ENCODE measurements at places on chromosomes 12 and 14.
A peak's percentile ranks its signal among the peaks of the same experiment; 100 is the strongest.

DNA sequence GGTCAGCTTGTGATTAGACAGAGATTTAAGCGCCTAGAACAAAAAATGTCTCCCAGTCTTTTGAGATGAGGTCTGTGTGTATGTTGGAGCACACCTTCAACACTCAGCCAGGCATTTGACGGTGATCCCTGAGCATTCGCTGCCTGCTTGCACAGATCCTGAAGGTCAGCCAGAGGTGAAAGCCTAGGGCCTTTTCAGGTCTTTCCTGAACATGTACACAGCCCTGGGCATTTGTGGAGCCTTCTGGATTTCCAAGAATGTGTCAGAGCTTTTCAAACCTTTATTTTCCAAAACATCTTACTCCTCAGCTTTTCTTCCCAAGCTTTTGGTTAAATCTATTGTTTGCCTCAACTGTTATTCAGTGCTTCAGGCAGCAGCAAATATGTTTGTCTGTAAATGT is 59.1 kb upstream of the AMN start:
- DNase-seq = no peak

DNA sequence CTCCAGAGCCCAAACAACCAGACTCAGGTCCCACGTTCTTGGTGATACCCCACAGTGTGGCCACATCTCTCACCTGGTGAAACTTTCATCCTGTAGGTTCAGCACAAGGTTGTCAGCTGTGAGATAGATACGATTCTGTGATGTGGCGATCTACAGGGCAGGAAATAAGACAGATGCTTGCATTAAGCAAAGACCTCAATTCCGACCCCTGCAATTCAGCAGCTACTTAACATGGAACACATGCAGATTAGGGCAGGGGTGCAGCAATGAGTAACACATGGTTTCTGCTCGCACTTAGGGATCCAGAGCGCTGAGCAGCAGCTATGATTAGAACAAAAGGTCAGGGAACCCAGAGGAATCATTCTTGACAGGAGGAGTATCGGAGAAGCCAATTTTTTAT is 4.1 kb downstream of the PHB2 start:
- no peak for DNase-seq

DNA sequence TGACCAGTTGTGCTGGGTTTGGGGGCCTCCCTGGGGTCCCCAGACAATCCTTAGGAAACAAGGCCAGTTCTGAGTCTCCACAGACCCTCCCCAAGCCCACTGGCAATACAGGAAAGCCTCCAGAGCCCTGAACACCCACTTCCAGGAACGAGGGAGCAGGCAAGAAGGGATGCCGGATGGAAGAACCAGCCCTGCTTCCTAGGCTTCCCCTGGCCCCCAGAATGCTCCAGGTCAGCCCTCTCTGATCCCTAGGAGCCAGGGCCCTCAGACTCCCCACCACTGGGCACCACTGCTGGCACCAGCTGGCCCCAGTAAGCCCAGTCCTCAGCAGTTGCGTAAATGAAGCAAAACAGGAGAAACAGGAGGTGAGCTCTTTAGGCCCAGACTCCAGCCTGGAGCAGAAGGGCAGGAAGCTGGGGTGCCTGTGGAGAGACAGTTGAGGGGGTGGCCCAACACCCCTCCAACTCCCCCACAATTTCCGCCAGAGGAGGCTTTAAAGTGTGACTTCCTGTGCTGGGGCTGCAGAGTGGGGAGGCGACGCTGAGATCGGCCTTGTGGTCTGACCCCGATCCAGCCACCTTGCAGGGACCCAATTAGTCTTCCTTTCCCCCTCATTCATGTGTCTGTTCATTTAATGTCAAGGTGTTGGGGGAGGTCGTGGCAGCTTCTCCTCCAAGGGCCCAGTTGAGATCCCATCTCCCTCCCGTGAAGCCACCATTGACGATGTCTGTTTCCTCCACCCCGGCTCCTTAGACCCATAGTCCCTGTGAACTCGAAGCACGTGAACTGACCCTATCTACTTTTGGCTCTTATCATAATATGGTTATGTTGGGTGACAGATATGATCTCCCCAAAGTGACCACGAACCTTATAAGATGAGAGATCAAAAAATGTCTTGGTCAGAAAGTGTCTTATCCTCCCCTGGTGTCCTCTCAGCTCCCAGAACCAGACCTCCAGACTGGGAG is 4.7 kb downstream of the TNFRSF1A start:
- peak; percentile 75 for DNase-seq

- no peak for DNase-seq
Observed at GRCh38 chr12:85632390-85632789, 203.8 kb downstream of the RASSF9 start.

DNA sequence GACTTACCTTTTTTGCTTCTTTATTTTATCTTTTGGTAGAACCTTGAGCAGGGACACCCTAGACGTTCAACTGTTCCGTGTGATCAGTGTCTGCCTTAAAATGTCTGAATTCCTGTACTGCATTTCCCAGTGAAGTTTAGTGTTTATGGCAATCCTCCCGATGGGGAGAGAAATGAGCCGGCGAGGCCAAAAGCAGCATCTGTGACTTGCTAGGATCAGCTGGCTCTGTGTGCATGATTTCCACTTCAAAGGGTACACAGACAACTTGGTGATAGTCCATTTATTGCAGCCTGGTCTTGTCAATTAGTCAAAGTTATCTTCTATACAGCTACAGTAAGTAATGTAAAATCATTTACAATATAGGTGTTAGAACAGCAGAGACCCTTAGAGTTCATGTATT is 768.5 kb downstream of the DIO2 start:
- DNase-seq = no peak

DNA sequence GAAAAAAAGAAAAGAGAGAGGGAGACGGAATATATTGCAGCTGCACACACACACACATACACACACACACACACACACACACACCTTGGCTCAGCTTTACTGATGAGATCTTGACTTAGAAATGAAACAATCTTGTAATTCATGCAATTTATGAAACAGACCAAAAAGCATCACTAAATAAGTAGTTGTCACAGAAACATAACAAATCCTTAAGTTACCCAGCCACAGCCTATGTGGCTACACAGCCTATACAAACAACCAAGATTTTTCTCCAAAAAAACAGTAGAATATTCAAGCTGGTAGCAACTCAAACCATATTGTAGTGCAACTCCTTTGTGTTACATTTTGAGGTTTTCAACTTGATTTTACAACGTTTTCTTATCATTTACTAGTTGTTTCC is 37.9 kb upstream of the GNG2 start:
- no peak for DNase-seq

- DNase-seq = no peak
Observed at GRCh38 chr12:118999107-118999506, 17.8 kb downstream of the SRRM4 start.

DNA sequence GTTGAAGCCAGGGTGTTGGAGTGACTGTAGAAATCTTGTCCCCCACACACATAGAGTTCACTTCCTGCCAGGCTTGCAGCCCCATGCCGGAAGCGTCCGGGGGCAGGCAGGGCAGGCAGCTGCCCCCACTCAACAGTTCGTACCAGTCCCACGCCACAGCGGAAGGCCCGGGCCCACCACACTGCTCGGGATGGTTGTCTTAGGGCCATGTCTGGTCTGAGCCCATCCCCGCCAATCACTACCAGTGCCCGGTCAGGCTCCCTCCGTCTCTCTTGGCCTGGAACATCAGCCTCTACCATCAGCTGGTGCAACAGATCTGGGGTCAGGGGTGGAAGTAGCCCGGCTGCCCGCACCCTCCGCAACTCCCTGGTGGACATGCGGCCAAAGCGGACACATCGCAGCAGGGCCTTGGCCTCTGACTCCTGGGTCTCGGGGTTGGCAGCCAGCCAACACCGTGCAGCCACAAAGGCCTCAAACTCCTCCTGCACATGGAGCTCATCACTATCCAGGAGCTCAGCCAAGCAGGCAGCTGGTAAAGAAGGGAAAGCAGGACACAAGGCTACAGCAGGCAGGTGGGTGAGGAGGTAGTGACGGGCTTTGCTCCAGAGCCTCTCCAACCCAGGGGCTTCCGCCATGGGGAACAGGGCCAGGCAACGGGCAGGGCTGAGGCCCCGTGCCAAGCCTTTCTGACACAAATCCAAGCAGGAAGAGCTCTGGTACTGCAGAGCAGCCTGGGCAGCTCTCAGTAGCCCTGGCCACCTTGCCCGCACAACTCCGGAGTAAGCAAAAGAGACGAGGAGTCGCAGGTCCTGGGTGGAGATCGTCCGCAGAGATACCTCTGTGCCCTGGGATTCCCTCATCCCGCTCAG is 5.9 kb downstream of the KLHL33 start:
- DNase-seq = no peak

- no peak for DNase-seq
Observed at GRCh38 chr12:120997448-120997847, 18.8 kb downstream of the C12orf43 start.
